ENCODE measurements at places on chromosomes 7 and 10.

GRCh38 chr10:80737209-80737608 lies 199.5 kb downstream of the SH2D4B start:
- DNase-seq, result no peak

- no peak for DNase-seq
Measured at GRCh38 chr7:1289666-1290025, 57.0 kb downstream of the UNCX start.

GRCh38 chr7:52719677-52720076 lies 315.8 kb upstream of the POM121L12 start:
- DNase-seq, result no peak

- DNase-seq, result no peak
Measured at GRCh38 chr10:51109801-51110533, 35.7 kb downstream of the PRKG1 start.

DNA sequence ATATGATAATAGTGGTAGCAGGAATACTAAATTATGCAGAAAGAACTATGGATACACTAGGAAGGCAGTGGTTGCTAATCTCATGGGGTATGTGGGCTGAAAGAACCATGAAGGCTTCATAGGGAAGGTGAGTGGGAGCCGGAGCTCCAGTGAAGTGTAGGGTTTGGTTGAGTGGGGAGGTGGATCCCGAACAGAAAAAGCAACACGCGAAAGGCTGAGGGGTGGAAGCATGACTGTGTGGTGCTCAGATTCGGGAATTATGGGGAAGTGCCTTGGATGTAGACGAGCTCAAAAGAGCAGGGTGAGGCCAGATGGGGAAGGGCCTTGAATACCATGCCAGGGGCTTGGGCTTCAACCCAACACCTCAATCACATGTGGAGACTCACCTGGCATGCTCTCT lies 715.1 kb downstream of the TYW1 start:
- DNase-seq, result no peak
